ENCODE measurements at places on chromosomes 1 and 21.

DNA sequence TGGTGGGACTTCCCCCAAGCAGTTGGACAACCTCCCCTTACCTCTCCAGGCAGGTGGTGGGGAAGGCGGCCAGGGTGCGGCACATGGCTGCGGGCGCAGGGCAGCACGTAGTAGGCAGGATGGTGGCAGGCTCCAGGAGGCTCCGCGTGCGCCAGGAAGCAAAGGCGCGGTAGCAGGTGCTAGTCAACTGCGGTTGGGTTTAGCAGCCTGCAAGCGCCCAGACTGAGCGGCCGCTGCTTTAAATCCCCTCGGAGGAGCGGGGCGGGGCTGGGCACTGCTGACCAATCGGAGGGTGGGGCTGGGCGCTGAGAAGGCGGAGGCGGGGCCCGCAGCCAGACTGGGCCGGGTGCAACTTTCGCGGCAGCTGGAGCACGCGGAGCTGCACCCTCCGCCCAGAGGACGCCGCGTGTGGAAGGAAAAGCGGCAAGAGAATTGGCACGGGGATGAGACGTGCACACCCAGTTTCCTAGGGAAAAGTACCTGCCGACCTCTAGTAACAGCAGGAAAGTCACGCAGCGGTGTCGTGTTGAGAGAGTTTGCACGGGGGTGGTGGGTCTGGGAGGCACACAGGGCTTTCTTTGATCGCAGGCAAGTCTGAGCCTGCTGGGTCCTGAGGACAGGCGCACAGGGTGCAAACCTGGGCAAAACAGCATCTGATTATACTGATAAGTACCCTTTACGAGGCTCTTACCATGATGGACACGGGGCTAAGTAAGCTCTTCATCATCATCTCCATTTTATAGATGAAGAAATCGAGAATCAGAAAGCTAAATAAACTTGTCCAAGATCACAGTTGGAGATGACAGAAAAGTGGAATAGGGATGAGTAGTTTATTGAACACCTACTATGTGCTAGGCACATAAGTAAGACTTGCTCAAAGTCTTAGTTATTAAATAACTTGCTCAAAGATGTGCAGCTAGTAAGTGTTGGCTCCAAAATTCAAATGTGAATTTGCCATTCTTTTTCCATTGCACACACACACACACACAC, at the start of gene RGS16:
Gene RGS16 (minus strand): TSS at position 215 of the 990 bp plus-strand sequence. CDS start 130 bp downstream, at position 85.
- DNase-seq: peak; percentile 93

GRCh38 chr1:3863231-3863935, 6.1 kb downstream of the DFFB start:
- DNase-seq: no peak

DNA sequence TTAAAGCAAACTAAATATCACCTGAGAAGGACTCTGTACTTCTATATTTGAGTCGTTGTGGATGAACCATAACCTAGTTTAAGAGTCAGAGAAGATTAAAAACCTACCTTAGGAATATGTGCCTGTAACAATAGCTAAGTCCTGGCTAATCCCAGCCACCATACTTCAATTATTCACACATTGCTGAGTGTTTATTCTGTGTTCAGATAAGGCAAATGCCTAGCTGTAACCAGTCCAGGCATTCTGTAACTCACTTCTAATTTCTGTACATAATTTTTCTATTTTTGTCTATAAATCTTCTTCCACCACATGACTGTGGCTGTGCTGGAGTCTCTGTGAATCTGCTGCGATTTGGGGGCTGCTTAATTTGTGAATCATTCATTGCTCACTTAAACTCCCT, 441.9 kb upstream of the ADAMTS5 start:
- DNase-seq: no peak

- DNase-seq: no peak
These were observed 68.0 kb downstream of the CACHD1 start for GRCh38 chr1:64537942-64538341.

- DNase-seq: no peak
These were observed 616.8 kb downstream of the RWDD3 start for GRCh38 chr1:95850763-95851162.

- no peak for DNase-seq
These were observed 49.8 kb downstream of the BCAR3 start for GRCh38 chr1:93631626-93632365.

DNA sequence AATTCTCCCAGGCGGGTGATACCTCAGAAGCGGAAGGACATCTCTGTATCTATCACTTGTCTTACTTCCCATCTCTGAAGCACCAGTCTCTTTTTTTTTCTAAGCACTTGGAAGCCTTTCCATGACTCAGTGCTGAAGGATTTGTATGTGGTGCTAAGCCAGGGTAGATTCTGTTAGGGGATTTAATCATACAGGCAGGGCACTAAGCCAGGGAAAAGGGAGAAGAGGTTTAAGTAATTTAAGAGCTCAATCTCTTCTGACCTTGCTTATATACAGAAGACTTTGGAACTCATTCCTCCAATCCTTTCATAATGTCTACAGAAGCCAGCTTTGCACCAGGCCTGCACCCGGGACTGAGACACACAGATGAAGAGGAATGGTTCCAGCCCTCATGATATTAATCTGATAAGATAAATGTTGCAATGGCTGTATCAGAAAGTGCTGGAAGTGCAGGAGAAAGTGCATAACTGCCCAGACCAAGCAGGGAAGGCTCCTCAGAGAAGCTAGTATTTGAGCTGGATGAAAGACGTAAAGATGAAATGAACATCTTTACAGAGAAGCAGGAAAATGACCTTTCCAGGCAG, 11.0 kb downstream of the FAM163A start:
- DNase-seq: no peak

Data from liver (tissue), 10 donors.